ENCODE measurements at places on chromosomes 1 and 21.

- no peak for DNase-seq
These were observed 49.8 kb upstream of the KCNE1 start for GRCh38 chr21:34561806-34562205.

DNA sequence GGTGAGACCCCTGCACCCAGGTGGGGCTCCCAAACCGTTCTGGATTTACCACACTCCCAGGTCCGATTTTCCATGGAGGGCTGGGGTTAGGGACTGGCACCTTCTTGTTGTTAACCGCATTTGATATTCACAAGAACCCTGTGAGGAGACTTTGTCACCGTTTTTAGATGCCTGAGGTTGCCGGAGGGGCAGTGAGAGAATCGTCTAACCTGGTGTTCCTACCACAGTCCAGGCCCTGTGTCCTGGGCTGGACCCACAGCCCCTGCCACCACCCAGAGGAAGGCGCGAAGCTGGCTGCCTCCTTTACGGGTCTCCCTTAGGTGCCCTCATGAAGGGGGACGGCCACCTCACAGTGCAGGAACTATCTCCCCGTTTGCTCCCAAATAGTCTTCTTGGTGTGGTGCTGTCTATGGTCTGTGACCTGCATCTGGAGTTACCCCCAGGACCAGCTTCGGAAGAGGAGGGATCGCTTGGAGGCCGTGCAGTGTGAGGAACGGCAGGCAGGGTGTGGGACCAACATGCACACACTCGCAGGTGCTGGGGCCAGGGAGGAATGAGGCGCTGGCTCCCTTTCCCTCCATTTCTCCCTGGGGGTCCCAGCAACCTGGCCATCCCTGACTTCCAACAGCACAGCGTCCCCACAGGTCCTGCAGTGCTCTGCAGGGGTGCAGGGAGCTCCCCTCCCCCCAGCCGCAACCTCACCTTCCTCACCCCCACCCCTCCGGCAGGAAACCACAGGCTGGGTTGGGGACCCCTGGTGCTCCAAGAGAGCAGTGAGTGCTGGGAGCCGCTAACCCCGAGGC, 7.0 kb downstream of the SIM2 start:
- DNase-seq, result no peak

- no peak for DNase-seq
These were observed 94.7 kb downstream of the LIPI start for GRCh38 chr21:14116080-14116481.

GRCh38 chr1:172357753-172358385, 62.6 kb upstream of the C1orf105 start:
- no peak for DNase-seq
